Amniotic stem cell (primary cell): ENCODE measurements at places on chromosomes 7 and 10.

- DNase-seq: no peak
Measured at GRCh38 chr10:103901299-103901698, 16.7 kb downstream of the STN1 start.

DNA sequence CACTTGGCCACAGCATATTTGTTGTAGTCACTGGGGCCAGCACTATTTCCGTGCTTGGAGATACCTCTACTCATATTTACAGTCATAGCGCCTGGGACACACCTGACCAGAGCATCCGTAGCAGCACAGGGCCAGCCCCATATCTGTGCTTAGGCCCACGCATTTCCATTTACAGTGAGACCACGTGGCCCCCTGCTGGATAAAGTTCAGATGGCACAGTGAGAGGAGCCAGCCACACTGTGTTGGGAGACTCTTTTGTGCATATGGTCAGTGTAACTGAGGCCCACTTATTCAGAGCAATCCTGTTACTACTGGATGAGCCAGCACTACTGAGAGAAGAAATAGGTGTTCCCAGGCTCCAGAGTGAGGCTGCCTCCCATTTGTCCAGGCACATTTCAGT, 455.3 kb downstream of the REEP3 start:
- DNase-seq: no peak

DNA sequence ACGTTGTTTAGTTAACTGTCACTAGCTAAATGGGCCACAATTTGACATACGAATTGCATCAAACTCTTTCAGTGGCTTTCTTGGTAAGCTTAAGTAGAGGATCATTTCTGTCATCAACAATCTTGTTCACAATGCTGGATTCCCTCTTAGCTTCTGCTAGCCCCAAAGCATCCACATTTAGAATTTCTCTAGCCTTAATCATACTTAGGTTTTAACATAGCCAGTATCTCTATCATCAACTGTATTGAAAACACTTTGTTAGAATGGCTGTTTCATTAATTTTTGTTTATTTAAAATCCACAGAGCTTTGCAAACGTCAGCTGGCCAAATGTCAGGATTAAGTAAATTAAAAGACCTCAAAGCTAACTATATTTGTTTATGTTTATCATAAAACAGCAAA, 41.1 kb downstream of the ABRAXAS2 start:
- no peak for DNase-seq

- DNase-seq: no peak
Measured at GRCh38 chr10:119675483-119676170, 24.4 kb downstream of the BAG3 start.

DNA sequence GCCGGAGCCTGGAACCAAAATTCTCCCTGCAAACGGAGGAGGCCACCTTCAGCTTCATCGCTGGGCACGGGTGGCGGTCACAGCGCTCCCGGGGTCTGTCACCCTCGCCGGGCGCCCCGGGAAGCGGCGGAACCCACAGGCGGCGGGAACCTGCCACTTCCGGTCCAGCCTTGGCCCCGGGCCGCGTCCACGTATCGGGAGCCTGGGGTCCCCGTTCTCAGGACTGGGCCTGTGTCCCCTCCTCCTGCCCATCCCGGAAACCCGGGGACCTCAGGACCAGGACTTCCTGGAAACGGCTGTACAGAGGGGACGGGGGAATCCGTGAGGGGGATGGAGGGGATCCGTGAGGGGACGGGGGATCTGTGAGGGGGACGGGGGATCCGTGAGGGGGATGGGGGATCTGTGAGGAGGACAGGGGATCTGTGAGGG, 25.4 kb downstream of the PDGFA start:
- no peak for DNase-seq

DNA sequence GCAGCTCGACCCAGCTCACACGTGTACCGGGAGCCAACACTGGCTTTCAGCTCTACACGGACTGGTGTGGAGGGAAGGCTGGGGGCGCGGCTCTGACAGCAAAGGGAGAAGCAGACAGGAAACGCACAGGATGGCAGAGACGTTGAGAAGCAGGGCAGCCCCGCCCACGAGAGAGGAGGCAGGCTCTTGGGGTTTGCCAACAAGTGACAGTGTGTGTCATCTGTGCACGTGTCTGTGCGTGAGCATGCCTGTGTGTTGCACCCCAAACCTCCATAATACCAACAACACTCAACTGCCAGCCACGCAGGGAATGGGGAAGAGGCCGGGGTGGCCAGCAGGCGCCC, 64.4 kb upstream of the PDGFA start:
- no peak for DNase-seq

DNA sequence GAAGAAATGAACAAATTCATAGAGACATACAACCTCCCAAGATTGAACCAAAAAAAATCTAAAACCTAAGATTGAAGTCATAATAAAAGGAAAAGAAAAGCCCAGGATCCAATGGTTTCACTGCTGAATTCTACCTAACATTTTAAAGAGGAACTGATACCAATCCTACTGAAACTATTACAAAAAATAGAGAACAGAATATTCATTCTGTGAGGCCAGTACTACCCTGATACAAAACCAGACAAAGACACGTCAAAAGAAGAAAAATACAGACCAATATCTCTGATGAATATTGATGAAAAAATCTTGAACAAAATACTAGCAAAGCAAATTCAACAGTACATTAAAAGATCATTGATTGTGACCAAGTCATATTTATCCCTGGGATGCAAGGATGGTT, 128.5 kb upstream of the STEAP1 start:
- DNase-seq: no peak

- DNase-seq: no peak
Measured at GRCh38 chr10:100683004-100683403, 62.4 kb upstream of the PAX2 start.

DNA sequence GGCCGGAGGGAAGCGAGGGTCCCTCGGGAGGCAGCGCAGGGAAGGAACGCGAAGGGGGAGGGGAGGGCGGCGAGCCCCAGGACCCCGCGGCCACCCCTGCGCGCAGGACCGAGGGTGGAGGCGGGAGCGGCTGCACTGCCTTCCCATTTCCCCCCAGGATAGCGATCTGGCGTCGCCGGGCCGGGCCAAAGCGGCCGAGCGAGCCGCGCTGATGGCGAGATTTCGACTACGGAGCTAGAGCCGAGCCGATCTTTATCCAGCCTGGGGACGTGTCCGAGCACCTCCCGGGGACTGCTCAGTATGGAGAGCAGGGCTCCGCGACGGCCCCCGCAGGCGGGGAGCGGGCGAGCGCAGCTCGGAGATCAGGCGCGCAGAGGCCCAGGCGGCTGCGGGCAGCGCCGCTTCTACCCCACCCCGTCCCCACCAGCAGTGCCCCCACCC, 590 bp upstream of the CRTAC1 start:
- no peak for DNase-seq

DNA sequence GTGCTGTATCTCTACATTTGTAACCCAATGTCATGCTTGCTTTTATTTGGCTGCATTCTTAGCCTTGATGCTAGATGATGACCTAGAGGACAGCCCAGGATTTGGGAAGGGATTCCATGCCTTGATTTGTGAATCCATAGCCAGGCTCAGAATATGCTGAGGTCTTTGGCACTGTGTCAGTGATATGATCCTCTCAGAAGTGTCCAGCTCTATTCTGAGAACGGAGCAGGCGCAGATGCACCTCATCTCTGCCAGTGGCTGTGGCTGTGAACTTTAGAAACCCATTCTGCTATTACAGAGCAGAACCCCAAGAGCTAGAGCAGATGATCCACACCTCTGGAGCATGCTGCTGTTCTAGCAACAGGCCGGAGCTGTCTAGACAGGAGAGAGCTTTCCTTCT, 212.8 kb downstream of the TRIL start:
- no peak for DNase-seq

DNA sequence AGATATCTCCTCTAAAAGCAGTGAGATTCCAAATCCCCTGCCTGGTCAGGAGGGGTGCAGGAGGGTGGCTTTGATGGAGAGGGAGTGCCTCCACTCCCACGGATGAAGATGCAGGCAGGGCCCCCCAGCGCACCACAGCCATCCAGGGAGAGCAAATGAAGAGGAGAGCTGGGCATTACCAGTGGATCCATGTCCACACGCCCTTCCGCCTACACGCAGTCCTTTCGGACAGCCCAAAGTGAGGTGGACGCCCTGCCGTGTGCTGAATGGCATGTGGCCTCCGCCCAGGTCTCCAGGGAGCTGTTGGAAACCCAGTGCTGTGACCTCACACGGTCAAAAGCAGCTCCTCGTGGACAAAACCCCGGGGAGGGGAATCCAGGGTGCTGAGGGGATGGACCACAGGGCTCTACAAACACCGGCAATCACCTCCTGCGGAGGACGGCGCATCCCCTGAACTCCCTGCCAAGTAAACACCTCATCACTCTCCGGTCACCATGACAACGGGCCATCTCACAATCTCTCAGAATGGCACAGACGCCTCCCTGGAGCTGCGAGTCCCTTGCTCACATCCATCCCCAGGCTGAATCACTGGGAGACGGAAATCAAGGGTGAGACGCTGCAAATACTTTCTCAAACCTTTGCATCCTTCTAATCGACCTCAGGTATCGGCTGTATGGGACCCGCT, 35.0 kb upstream of the DNAAF5 start:
- no peak for DNase-seq

DNA sequence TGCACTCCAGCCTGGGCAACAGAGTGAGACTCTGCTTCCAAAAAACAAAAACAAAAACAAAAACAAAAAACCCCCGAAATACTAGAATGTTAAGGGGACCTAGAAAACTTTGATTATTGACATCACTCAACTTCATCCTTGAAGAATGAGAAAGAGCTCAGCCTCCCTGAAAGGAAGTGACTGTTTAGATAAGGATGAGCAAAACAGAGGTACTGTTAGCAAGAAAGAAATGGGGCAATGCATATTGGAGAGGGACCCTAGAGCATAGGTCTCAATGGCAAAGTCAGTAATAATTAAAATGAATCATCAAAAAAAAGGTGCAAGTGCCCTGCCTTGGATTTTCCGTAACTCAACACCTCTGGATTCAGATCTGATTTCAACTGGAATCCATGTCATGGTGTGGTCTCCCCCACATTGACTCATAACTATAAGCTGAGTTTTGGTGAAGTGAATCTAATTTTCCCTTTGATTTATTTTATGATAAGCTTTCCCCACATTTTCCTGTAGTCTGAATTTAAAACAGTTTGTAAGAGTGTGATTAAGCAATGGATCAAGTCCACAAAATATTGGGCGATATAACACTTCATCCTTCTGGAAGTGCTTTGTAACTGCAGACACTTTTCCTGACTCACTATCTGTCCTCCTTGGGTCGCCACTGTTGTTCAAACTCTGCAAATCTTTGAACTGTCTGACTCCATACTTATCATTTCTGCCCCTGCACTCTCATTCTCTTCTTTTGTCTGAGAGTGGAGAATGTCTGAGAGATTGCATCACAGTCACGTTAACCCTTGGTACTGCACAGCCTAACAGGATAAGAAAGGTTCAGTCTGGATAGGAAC, 224.8 kb upstream of the LYZL1 start:
- peak; percentile 25 for DNase-seq

DNA sequence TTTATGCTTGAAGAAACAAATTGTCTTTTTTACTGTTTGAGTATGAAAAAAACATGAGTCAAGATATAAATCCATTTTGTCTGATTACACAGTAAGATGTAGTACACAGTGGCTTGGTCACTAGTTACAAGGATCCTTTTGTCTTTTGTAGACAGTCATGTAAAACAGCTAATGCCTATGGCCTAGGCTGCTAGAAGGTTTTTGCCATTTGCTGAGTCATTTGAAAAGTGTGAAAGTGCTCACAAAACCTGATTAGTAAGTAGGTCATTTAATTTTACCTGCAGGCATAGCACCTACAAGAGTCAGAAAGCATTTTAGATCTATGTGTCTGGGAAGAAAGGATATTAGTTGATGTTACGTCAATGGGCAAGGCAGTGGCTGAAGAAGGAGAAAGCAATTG, 819.4 kb downstream of the MAGI2 start:
- no peak for DNase-seq

GRCh38 chr7:1432411-1433082, 26.7 kb downstream of the MICALL2 start:
- peak; percentile 19 for DNase-seq

DNA sequence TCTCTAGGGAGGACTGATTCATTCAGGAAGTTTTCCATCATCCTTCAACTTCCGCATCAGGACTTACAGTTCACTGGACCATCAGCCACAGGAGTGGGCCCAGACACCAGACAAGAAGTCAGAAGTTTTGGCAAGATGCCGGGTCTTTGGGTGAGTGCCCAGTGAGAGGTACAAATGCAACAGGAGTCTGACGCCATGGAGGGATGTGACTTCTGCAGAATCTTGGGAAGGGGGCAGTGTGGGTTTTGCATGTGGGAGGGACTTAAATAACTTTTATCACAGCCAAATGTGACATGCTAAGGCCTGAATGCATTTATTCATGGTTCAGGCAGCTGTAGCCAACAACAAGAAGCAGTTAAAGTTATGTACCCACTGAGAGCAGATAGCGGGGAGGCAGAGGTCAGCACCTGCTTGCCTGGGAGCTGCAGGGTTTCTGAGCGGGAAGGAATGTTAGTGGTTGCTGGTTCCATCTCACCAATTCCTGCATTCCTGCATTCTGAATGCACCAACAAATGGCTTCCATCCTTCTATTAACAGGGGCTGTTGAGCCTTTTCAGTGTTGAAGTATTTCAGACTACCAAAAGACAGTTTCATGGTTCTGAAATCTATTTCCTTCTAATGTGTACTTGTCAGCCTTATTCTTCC, 375.2 kb downstream of the PAXIP1 start:
- no peak for DNase-seq

GRCh38 chr10:122462533-122463465, 1.4 kb downstream of the HTRA1 start:
- DNase-seq: no peak
